ENCODE measurements at places on chromosomes 2 and 18.
A peak's percentile ranks its signal among the peaks of the same experiment; 100 is the strongest.

- DNase-seq, result no peak
These were observed 17.3 kb downstream of the PFN4 start for GRCh38 chr2:24105816-24106215.

DNA sequence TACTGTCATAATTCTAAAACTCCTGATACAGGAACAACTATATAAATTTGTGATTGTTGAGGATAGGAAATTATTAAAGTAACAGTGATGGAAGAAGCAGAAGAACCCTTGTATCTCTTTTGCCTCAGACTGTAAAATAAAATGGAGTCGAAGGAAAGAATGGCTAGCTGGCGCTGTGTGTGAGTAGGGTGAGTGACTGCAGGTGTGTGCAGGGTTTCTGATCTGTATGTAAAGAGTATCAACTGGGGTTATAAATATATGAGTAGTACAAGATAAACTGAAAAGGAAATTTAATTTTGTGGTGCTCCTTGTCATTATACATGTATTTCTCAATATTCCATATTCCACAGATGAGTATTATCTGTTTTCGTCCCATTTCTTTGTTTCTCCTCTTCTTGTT is 15.2 kb downstream of the POLI start:
- no peak for DNase-seq

DNA sequence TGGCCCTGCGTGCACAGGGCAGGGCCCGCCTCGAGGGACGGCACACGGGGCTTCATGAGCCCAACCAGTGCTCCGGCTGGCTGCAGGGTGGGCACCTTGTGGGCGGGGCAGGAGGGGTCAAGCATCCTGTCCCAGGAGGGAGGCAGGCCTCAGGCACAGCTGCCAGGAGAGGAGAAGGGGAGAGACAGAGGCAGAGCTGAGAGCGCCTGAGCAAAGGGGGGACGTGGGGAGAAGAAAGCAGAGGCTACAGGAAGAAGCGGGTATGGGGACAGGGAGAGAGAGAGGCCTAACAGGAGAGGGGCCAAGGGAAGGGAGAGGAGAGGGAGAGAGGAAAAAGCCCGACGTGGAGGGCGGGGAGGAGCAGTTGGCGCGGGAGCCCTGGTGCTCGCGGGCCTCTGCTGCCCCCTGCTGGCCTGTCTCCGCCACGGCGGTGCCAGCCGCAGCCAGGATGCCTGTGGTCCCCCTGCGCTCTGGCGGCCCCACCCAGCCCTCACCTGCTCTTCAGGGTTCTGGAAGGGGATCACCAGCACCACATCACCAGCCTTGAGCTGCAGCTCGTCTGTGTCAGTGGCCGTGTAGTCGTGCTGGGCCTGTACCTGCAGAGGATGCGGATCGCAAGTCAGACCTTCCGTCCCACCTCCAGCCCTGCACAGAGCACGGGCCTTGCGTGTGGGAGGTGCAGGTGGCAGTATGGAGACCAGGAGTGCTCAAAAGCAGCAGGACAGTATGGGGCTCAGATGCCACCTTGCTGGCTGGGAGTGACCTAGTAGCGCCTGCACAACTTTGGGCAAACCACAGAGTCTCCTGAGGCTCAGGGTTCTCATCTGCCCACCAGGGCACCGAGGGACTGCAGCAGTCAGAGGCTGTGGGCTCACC is 56.8 kb downstream of the BIN1 start:
- DNase-seq, result peak; percentile 62

GRCh38 chr2:225366731-225367130 is 32.8 kb upstream of the NYAP2 start:
- DNase-seq, result no peak
